NCI-H446 treated with DMSO at 0.1 percent for 48 hours (cell line): ENCODE measurements at places on chromosomes 11 and 22.

DNA sequence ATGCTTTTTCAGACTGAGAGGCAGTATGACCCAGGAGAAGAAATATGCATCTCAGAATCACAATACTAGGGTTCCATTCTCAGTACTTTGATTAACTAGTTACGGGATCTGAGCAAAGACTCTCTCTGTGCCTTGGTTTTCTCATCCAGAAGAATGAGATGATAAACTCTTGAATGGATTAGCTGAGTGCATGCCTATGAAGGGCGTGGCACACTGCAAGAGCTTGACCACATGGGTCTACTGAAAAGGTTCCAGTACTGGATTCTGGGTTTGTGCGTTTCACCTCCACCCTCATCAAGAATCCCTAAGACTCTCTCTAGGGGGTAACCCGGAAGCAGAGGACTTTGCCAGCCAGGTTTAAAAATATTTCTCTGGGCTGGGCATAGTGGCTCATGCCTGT, 25.6 kb downstream of the PGA5 start:
- no peak for DNase-seq

- DNase-seq = no peak
Measured at GRCh38 chr11:126352934-126353801, 2.3 kb upstream of the ST3GAL4 start.

DNA sequence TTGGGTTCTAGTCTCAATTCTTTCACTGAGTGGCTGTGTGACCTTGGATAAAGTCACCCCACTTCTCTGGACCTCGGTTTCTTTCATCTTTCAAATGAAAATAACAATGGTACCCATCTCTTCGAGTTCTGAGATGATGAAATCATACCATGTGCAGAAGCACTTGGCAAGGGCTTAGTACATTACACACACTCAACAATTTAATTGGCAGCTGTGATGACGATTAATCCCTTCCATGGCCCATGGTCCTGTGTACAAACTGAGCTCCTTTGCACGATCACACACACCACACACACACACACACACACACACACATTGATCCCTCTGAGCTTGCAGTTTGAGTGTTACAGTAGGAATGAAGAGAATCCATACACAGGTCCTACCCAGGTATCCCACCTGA, 103.4 kb upstream of the ASPHD2 start:
- DNase-seq = peak; percentile 32

DNA sequence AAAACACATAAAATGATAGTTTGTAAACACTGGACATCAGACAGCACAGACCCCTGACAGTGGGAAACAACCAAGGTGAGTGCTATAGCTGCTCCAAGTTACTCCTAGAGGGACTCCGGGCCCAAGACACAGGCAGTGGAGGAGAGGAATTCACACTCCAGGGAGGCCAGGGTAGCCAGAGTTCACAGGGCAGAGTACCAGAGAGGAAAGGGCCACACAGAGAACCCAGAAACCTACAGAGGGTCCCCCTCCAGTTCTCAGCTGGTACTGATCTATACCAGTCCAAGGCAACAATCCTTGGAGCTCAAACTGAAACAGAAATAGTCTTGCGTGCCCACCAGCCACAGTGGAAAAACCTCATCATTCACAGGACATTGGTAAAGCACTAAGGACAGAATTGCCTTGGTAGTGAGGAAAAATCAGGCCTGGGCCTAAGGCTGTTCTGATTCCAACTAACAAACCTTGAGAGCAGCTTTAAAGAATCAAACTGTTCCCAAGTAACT, 7.6 kb downstream of the VPS37C start:
- DNase-seq = no peak

DNA sequence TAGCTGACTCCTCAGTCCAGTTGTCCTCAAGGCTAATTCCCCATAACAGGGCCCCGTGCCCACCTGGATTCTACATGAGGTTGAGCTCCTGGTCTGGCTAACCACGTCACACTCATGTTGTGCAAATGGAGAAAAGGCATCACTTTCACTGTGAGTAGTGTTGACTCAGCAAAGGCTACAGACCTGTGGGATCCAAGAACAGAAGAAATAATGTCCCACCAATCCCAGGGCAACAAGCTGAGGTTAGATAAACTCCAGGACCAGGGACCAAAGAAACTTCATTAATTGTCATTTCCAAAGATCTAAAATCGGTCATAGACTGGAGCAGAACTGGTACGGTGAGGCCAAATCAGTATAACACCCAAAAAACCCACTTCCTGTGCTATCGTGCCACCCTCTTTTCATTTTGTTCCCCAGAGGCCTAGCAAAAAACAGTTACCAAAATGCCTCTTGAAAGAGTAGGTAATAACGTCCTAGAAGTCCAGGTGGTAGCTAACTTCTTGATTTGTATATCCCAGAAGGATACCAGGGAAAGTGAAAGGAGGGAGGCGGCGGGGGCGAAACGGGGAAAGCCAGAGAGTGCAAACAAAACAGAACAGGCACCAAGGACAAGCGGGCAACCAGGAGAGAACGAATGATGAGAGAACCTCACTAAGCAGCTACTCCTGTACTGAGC, 1.4 kb downstream of the PCSK7 start:
- DNase-seq = no peak

DNA sequence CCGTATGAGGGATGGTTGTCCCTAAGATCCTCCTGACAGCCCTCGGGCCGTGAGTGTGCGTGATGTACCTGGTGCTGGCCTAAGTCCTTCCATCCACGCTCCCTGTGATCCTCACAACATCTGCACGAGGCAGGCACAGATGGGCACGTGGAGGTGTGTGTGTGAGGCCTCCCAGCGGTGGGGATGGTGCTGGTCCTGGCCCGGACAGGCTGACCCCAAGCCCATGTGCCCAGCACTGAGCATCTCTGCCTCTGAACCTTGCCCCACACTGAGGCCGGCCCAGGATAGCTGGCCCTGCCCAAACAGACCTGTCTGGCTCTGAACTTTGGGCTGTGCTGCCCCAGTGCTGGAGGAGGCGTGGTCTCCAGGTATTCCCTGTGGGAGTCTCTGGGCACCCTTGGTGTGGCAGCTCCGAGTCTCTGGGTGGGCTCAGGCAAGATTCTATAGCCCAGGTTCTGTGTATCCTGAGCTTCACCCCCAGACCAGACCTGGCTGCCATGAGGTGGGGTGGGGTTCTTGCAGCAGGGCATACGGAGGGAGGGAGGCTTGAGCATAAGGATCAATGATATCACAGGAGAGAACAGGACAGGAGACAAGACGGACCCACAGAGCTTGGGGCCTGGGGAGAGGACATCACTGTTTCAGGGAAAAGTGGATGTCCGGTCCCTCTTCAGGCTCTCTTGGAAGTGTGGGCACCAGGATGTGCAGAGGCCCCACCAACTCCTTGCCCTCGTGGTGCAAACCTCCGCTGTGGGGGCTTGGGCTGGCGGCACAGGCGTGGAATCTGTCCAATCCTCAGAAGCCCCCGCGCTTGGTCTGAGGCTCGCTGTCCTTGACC, 881.8 kb downstream of the BRD1 start:
- DNase-seq = no peak

GRCh38 chr11:19873730-19874129, 161.1 kb downstream of the NAV2 start:
- DNase-seq = no peak

DNA sequence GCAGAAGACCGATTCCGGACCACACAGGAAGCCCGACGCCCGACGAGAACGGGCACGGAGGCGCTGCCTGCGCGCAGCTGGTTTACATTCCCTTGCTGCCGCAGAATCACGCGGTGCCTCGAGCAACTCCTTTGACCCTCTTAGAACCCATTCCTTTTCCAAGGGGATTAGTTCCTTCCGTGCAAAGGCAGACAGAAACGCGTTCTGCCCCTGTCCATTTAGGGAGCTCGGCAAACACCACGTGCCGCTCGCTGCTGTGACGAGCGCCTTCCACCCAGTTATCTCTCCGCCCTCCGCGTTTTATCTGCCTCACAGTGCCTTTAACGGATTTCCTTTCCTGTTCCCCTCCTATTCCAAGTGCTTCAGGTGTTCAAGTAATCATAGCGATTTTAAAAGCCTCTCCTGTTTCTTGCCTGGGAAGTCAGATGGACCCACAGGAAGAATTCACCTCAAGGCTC, 24.1 kb upstream of the MICAL3 start:
- no peak for DNase-seq

GRCh38 chr11:70796648-70797227, 398.4 kb downstream of the CTTN start:
- no peak for DNase-seq

GRCh38 chr11:64146036-64146955, 19.6 kb downstream of the MACROD1 start:
- DNase-seq = no peak

- DNase-seq = no peak
Measured at GRCh38 chr22:29992341-29993275, 87.7 kb upstream of the HORMAD2 start.

DNA sequence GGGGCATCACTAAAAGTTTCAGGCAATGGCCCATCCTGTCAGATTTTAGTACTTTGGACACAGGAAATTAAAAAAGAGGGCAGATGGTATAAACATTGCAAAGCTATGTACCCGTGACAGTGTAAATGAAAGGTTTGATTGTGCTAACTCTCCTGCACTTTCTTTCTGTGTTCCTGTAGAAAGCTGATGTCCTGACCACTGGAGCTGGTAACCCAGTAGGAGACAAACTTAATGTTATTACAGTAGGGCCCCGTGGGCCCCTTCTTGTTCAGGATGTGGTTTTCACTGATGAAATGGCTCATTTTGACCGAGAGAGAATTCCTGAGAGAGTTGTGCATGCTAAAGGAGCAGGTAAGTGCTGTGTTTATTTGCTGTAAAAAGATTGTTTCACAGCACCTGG, 10.3 kb downstream of the CAT start:
- DNase-seq = no peak

GRCh38 chr11:115884800-115885534, 380.8 kb upstream of the CADM1 start:
- no peak for DNase-seq

- DNase-seq = no peak
Measured at GRCh38 chr22:30171008-30171407, 75.6 kb downstream of the LIF start.

DNA sequence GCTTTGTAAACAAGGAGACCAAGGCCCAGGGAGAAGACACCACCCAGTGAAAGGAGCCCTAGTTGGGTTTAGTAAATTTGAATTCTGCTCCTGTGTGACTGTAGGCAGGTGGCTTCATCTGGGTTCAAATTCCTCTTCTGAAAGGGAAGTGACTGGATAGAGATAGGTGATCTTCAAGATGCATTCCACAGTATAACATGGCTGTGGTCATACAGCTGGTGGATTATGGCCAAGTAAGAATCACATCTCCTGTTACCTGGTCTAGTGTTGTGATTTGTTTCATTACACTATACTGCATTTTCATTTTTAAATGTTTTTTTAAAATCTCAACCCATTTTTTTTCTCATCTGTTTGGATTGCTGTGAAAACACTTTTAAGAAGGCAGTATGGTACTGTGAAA, 58.0 kb upstream of the PICALM start:
- DNase-seq = no peak

DNA sequence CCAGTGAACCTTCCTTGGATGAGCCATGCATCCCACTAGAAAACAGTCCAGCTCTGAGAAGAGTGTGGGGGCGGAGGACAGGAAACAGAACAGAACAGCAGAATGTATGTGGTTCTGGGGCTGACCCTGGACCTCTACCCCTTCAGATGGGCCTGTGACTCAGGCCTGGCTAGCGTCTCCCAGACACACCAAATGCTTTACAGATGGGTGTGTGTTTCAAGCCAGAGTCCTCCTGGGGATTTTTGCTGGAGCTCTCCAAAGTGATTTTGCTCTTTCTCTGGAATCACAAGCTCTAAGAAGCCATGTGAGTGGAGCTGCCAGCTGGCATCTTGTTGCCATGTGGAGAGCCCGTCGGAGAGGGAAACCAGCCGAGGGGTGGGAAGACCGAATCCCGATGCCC, 13.2 kb upstream of the C1QTNF4 start:
- DNase-seq = peak; percentile 48

GRCh38 chr11:9692691-9693090, 28.8 kb downstream of the SWAP70 start:
- no peak for DNase-seq

DNA sequence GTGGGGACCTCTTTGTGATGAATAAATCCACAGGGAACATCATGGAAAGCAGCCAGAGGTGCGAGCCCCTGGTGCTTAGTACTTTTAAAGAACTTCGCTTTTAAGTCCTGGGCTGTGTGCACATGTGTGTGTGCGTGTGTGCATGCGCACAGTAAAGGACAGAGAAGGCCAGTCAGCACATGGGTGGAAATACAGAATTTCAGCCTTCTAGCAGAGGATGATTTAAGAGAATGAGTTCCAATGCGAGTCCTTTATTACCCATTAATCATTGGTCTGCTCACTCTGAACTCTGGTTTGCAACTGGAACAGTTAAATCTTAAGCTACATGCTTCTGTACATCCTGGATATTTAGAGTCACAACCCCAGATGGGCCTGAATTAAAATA, 18.9 kb downstream of the TEAD1 start:
- DNase-seq = no peak

GRCh38 chr11:9347100-9347499, 32.7 kb upstream of the TMEM41B start:
- no peak for DNase-seq

DNA sequence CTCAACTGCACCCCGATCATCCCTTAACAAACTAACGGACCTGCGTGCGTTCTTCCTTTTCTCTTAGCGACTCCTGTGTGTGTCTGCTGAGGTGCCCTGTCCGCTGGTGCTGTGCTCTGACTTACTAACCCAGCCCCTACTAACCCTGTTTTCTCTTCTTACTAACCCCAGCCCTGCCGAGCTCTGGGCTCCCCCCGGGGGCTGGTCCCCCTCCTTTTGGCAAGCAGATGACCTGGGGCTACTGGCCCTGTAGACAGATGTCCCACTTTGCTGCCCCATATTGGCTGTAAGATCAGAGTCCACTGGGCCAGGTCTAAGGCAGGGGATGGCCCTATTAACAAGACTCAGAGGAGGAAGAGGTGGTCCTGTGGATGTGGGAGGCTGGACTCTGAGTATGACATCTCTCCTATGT, 14.7 kb downstream of the MIAT start:
- no peak for DNase-seq

DNA sequence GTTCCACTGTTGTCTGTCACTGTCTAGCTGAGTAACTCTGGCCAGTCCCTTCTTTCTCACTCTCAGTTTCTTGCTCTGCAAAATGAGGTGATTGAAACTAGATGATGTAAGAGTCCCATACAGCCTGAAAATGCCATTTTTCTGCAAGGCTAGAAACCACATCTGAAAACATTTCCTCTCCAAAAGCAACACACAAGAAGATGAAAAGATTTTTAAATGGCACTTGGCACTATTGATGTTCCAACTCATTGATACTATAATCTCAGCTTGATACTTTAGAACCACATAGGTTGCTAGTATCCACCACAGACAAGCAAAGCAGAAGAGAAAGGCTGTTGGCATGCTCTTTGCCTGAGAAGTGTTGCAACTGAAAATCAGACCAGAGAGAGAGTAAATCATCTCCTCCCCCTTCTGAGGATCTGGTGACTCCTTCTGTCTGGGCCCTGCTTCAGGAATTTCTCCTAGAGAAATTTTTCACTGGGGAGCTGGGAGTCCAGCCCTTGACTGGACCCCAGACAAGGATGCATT, 1217.9 kb downstream of the LRRC4C start:
- DNase-seq = no peak

- DNase-seq = no peak
Measured at GRCh38 chr11:116948391-116948790, 111.0 kb upstream of the APOA1 start.
